ENCODE measurements at places on chromosomes 1 and 21.

GRCh38 chr1:165576536-165576935 lies 32.7 kb downstream of the LRRC52 start:
- no peak for DNase-seq

GRCh38 chr1:97143236-97143882 lies 421.8 kb downstream of the PTBP2 start:
- DNase-seq: no peak

DNA sequence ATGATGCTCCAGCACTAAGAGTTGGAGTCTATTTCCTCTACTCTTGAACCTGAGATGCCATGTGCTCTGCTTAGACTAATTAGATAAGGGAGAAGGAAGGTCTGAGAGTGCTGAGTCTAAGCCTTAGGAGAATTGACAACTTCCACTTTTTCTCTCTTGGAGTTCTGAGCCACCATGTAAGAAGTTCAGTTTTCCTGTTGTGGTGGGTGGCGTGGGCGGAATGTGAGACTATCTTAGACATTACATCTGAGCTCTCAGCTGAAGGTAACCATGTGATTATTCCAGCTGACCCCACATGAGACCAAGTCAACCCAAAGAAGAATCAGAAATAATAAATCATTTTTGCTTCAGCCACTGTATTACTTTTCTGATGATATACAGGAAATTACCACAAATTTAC lies 404.5 kb upstream of the LRRC7 start:
- no peak for DNase-seq

GRCh38 chr1:244837597-244838258 lies 2.3 kb downstream of the COX20 start:
- no peak for DNase-seq

DNA sequence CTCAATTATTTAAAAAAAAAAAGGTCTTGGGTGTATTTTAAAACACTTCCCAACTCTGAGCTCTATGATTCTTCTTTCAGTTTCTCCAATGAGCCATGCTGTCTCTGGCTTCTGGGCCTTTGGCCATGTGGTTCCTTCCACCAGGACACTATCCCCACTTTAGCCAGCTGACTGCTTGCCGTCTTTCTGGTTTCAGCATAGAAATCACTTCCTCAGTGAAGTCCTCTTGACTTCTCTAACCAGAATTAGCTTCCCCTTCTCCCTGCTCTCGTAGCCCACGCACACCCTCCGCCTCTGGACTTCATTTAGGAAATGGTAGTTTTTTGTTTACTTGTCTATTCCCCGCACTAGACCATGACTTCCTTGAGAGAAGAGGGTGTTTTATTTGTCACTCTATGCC lies 1.1 kb upstream of the DIO1 start:
- no peak for DNase-seq

- DNase-seq: no peak
These were observed 500 bp downstream of the EPHA10 start for GRCh38 chr1:37764414-37764825.

GRCh38 chr1:200556002-200556401 lies 64.5 kb downstream of the KIF14 start:
- no peak for DNase-seq

DNA sequence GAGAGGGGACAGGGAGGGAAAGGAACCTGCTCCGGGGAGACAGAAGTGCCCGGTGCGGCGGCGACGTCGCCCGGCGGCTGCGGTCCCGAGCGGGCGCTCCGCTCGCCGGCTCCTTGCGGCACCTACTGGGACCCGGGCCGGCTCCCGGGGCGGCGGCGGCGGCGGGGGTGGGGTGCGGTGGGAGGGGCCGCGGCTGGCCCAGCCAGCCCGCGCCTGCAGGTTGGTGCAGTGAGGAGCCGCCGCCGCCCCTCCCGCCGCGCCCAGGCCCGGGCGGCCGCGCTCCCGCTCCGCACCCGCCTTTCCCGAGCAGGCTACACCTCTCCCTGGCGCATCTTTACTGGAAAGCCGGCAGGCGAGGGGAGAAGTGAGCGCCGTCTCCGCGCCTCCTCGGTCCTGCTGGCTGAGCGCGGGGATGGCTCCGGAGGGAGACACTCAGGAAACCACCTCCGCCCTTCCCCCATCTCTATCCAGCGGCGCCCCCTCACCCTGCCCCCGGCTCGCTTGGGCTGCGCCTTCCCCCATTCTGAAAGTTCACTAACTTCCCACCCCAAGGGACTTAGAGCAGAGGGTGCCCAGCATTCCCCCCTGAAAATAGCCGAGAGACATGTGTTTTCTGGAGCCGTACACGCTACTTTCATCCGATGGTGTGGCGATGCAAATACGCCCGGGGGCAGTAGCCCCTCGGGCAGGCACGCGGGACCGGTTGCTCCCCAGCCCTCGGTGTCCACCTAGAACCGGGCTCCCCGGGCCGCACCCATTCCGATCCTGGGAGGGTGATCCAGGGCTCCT lies at the start of gene PLD5:
TSS of gene PLD5 (minus strand) at position 127 of the 789 bp plus-strand sequence.
- DNase-seq: no peak

GRCh38 chr1:217004776-217005436 lies 281.7 kb upstream of the ESRRG start:
- no peak for DNase-seq

GRCh38 chr1:54137534-54138061 lies 15.2 kb downstream of the CDCP2 start:
- DNase-seq: no peak

DNA sequence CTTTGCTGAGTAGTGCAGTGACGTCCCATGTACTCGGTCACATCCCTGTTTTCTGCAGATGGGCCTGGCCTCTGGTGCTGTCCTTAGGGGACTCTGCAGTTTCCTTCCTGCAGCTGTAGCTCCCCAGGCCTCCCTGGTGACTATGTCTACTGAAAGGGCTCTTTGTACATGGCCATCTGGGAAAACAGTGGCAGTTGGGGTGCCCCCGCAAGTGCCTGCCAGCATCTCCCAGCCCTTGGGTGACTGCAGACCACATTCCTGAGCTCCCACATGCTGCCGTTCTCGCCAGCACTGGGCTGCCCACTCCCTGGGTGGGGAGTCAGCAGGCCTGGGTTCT lies 37.5 kb upstream of the KCNA10 start:
- DNase-seq: no peak

DNA sequence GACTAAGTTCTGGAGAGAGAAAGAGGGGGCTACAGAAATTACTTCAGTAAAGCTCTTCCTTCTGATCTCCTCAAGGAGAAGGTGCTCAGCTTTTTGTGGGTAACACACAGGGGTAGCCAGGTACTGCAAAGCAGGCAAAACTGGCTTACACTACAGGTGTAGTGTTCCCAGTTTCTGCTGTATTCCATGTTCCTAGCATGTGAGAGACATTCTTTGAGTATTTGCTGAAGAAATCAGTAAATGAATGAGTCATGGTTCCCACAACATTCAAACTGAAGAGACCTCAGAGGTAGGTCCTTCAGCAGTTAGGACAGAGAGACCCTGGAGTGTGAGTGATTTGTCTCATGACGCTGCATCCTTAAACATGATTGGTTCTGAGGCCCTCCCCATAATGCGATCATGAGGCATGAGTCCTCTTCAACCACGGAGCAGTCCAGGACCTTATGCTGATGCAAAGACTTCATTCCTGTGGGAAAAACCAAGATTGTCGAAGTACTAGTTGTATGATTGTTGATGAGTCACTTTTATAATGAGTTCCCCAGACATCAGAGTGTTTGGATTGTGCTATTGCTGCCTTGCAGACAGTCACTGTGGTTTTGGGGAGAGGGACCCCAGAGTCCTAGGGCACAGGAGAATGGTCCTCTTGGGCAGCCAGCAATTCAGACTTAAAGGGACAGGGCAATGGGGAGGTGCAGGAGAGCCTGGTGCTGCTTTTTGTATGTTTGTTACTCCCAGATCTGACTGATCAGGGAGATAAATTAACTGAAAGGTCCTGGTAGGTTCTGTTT lies 2.7 kb upstream of the OR10J4 start:
- no peak for DNase-seq

- DNase-seq: no peak
These were observed 47.5 kb upstream of the CTPS1 start for GRCh38 chr1:40932006-40932405.

DNA sequence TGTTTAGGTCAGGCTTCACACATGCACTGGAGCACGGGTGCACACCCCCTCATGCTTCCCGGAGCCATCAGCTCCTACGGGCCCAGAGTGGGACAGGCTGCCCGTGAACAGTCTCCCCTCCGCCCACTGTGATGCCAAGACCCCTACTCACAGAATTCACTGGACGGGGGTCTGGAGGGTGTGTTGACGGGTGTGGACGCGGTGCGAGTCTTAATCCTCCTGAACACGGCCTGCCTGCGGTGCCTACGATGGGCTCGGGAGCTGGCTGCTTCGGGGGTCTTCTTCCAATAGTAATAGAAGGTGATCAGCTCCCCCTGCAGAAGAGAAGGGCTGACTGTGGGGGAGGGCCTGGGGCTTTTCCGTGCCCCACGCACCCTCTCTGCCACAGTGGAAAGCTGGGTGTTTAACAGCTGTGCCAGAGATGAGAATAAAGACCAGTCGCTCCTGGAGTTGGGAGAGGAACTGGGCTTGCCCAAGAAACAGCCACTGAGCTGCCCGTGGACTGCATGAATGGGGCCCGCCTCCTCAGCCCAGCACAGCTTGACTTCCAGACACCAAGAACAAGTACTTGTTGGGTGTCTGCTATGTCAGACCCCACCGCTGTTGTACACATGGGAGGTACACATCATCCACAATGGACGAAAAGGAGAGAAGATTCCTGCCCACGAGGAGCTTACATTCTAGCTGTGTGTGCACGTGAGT lies 47.9 kb downstream of the SLC45A1 start:
- no peak for DNase-seq

DNA sequence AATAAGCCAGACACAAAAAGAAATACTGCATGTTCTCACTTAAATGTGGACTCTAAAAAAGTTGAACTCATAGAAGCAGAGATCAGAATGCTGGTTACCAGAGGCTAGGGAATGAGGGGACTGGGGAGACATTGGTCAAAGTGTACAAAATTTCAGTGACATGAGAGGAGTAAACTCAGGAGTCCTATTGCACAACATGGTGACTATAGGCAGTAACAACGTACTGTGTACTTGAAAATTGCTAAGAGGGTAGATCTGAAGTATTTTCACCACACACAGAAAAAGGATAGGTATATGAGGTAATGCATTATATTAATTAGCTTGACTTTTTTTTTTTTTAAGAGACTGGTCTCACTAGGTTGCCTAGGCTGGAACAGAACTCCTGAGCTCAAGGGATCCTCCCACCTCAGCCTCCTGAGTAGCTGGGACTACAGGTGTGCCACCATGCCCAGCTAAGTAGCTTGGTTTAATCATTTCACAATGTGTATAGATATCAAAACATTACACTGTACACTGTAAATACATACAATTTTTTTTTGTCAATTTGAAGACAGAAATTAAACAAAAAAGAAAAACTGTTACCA lies 7.4 kb downstream of the ZNF496 start:
- DNase-seq: no peak

GRCh38 chr1:13523780-13524477 lies 10.1 kb upstream of the LRRC38 start:
- DNase-seq: no peak

- no peak for DNase-seq
These were observed 530.8 kb upstream of the BEND5 start for GRCh38 chr1:49307457-49307856.

DNA sequence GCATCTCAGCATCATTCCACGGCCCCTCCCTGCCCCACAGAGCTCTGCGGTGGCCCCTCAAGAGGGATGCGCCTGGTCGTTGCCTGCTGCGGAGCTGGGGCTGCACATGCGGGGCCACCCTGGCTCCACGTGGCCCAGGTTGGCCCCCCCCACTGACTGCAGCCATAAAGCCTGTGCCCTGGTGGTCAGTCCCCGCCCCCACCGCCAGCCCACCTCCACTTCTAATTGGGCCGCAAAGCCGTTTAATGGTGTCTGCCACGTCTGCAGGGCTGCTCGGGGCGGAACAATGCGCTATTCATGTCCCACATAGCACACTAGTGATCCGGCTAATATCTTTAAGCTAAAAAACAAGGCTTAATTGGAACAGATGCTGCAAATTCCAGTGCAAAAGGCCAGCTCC lies 33.5 kb upstream of the ACTRT2 start:
- no peak for DNase-seq

DNA sequence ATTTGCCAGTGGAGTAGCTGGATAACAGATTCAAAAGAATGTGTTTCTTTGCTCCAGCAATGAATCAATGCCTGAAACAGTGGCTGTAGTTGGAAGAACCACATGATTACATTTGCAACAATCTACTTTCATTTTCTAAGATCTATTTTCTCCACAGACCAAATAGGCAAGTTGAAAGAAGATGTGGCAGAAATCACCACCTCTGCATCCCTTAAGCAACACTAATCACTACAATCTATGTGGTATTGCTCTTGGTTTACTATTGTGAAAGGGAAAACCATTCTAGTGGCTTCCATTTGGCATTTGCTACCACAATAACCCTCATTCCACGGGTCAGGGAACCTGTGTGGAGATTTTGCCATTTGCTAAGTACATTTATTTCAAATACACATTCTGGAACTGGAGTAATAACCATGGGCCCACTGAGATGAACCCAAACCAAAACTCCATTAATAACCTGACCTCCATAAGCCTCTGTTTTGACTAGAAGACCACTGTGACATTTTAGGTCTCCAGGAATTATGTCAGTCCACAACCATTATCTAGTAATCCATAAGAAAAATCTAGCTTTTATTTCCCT lies 66.3 kb downstream of the C1orf185 start:
- no peak for DNase-seq

GRCh38 chr21:43339668-43340067 lies 87.3 kb downstream of the SIK1 start:
- DNase-seq: no peak

DNA sequence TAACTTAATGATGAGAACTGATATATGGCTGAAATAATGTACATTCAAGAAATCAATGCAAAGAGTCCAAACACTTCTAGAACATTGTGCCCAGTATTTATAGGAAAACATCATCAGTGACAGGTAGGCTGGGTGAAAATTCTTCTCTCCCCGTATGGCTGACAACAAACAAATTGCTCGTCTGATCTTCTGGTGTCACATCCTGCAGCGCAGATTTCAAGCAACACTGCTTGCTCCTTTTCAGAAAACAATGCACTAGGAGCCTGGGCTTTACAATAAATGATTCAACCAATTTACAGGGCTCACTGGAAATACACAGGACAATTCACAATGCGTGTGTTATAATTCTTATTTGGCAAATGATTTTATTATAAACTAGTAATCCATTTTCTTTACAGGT lies 185.3 kb downstream of the RERE start:
- DNase-seq: no peak

DNA sequence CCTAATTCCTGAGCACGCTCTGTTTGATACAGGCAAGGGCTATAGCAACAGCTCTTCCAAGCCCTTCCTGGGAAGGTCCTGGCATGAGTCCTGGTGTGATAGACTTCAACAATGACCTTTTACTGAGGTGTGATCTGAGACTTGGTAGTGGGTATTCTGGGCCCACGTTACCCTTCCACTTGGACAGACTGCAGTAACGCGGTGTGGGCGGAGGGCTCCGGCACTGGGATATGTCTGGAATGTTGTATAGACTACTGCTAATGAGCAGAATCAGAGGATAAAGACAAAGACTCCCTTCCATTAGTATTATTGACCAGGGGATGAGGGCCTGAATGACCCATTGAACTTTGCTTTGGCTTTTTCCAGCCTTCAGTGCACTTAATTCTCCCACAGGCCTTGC lies 262.3 kb downstream of the RWDD3 start:
- no peak for DNase-seq

- no peak for DNase-seq
These were observed 6.1 kb downstream of the SLC16A4 start for GRCh38 chr1:110384581-110385321.

- DNase-seq: no peak
These were observed 49.1 kb upstream of the ZBTB40 start for GRCh38 chr1:22402356-22403053.
